ENCODE measurements at places on chromosomes 7 and 10.

- DNase-seq: peak; percentile 3
Observed at GRCh38 chr7:130149281-130150139, 55.7 kb downstream of the TMEM209 start.

GRCh38 chr7:28470344-28470743 is 58.0 kb downstream of the CREB5 start:
- no peak for DNase-seq

GRCh38 chr7:105130048-105130447 is 116.0 kb downstream of the KMT2E start:
- no peak for DNase-seq

- no peak for DNase-seq
Observed at GRCh38 chr7:85021101-85021704, 165.7 kb downstream of the SEMA3D start.

DNA sequence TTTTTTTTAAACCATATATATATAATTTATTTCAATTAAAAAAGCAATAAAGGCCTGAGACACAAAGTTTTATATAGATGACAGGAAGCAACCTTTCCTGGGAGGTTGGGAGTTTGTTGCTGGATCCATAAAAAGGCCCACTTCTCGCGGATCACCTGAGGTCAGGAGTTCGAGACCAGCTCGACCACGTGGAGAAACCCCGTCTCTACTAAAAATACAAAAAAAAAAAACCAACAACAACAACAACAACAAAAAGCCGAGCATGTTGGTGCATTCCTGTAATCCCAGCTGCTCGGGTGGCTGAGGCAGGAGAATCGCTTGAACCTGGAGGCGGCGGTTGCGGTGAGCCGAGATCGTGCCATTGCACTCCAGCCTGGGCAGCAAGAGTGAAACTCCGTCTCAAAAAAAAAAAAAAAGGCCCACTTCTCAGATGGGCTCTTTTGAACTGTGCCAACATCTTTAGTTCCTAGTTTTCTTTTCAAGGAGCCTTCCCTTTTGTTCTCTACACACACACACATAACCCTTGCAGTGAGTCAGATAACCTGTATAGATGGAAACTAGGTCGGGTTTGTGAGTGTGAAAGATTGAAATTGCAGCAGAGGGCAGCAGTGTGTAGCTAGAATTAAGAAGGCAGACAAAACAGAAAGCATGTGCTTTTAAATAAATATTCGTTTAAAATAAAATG is 1.2 kb upstream of the SMNDC1 start:
- peak; percentile 67 for DNase-seq

- no peak for DNase-seq
Observed at GRCh38 chr10:32952541-32953276, 5.3 kb downstream of the ITGB1 start.

DNA sequence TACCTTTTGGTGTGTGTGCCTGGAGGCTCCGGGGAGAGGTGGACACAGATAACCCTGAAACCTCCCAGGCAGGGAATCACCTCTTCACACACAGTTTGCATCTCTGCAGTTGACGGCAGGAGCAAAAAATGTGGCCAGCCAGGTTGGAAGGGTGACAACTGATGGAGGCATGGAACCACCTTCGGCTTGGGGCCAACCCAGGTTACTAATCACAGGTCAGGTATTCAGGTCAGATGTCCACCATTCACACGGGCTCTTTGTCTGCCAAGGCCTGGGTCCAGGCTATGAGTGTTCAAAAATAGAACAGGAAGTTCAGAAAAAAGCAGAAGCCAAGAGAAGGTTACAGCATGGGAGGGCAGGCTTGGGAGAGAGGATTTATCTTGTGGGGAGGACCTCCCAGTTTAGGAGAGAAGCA is 137.2 kb upstream of the EFCAB10 start:
- DNase-seq: peak; percentile 13

- no peak for DNase-seq
Observed at GRCh38 chr7:5653661-5654060, 127.8 kb downstream of the RNF216 start.

- no peak for DNase-seq
Observed at GRCh38 chr7:115844857-115845256, 185.7 kb downstream of the TFEC start.

- DNase-seq: no peak
Observed at GRCh38 chr10:114103284-114103683, 59.6 kb downstream of the ADRB1 start.

- no peak for DNase-seq
Observed at GRCh38 chr7:99975782-99976521, at the start of gene AZGP1. Gene AZGP1, minus strand, starts transcription at chr7:99976031. Its CDS starts 11 bp downstream, at chr7:99976020.

- no peak for DNase-seq
Observed at GRCh38 chr7:149791-150636, 42.4 kb upstream of the FAM20C start.

DNA sequence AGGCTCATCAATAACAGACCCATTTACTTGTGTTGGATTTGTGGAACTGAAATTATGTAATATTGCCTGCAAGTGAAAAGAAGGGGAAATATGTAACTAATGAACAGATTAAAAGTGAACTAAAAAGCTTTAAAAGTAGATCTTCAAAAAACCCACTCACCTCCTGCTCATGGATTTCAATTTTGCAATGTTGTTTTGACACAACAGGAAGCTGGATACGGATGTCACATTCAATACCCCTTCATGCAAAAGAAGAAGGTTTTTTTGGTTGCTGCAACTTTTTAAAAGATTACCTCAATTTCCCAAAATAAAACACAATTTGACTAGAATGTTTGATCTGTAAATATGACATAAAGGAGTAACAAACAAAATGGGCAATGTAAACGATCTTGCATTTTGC is 3.3 kb downstream of the MKI67 start:
- DNase-seq: no peak

DNA sequence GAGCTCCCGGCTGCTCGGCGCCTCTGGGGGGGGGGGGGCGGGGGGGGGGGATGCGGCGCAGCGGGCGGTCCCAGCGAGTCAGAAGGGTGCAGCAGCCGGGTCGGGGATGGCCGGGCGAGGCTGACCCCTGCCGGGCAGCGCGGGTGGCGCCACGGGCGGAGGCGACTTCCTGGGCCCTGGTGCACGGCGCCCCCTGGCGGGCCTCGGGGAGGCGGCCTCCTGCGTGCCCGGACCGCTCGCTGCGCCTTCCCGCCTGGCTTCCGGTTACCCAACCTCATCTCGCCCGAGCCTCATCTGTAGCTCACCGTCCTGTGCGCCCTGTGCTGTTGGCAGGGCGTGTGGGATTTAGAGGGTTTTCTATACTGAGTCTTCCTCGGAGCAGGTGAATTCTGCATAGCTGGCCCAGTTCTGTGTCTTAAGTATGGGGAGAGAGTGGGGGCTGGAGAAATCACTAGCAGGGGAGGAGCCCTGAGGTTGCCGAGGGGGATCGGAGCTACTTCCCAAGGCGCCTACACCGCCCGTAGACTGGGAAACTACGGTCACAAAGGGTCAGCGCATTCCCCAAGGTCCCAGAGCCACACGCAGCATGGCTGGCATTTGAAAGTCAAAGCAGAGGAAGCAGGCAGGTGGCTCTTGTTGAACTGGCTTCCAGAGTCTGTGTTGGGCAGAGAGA is 28.3 kb upstream of the WDFY4 start:
- DNase-seq: peak; percentile 88

- DNase-seq: no peak
Observed at GRCh38 chr7:33792547-33793105, 112.7 kb upstream of the BMPER start.

- no peak for DNase-seq
Observed at GRCh38 chr10:114634609-114634979, 23.5 kb downstream of the ABLIM1 start.

DNA sequence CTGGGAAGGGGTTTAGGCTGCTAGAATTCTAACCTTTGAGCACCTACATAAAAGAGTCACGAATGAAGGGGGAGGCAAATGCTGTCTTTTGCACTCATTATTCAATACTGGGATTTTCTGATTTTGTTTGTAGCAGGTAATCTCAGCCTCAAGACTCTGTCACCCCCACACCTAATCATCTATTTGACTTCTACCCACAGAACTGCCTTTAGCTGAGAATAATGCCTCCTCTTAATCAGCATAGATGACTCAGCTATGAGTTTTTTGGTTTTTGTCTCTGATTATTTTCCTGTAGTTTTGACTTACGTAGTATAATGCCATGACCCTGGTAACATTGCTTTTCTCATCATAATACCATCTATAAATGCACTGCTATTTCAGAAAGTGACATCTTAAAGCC is 42.7 kb upstream of the CACNB2 start:
- no peak for DNase-seq

DNA sequence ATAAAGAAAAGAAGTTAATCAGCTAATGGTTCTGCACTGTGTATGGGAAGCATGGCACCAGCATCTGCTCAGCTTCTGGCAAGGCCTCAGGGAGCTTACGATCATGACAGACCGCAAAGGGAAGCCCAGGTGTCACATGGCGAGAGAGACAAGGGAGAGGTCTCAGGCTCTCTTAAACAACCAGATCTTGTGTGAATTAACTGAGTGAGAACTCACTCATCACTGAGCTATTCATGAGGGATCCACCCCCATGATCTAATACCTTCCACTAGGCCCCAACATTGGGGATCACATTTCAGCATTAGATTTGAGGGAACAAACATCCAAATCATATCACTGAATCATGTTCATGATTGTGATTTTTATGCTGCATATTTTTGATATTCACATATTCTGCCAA is 5.8 kb downstream of the USP54 start:
- DNase-seq: no peak

GRCh38 chr7:136023134-136023869 is 46.1 kb upstream of the MTPN start:
- DNase-seq: no peak
